NCI-H2227 treated with DMSO at 0.1 percent for 48 hours (cell line): ENCODE measurements at places on chromosomes 3 and 15.

DNA sequence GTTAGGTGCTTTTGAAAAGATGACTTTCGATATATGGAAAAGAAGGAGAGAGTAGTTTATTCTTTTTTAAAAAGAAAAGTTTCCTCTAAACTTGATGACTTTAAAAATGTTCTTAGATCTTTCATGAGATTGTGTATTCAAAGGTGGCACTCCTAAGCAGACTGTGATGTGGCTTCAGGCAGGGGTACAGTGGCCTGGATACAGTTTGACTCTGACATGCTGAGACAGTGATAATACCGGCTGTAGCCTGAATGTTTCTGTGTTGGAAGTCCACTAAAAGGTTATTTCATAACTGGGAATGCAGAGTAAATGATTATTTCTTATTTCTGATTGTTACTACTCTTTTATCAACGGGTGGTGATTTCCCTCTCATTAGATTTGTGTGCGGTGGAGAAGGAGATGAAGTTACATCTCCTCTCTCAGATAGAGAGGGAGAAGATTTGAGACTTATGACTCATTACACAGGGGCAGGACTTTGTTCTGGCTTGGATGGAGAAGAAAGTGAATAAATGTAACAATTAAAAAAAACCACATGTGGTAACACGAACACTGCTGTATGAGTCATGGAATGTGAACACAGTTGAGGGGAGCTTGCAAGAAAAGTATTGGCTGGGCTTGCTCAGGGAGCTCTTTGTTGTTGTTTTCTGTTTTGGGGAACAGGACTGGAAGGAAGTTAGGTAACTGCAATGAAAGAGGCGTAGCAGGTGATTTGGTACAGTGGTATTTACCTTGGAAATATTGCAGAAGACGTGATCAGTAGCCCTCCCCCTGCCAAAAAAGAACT, 21.6 kb downstream of the SPTSSB start:
- no peak for DNase-seq

DNA sequence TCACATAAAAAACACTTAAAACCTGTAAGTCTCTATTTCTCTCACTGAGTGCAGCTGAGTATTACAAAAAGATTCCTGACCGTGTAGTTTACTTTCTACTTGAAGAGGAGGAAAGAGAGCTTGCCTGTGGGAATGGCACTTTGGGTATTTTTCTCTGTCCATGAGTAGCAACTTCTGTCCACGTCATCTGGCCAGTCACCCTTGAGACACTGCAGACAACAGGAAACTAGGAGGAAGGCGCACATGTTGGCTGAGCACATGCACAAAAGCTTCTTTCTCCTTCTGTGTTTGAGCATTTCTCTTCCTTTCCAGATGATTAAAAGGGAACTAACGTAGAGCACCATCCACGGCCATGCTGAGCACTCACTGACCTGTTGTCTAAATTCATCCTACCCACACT, 19.7 kb downstream of the STARD5 start:
- DNase-seq: no peak

DNA sequence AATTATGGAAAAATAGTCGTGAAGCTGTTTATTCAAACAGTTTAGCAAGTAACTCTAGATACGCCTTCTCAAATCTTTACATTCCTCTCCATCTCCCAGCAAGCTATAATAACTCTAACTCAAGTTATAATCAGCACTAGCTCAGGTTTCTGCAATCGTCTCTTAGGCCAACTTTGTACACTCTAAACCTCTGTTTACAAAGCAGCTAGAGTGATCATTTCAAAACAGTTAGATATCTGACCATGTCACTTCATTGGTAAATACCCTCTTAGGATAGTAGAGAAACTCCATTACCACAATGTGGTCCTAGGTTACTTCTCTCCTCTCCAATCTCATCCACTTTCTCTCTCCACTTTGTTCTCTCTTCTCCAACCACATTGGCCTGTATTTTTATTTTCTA, 31.2 kb downstream of the PLOD2 start:
- no peak for DNase-seq

- DNase-seq: peak; percentile 8
These were observed 160.7 kb downstream of the PDE8A start for GRCh38 chr15:85142312-85142711.

GRCh38 chr15:81303244-81304225, 20.4 kb downstream of the STARD5 start:
- DNase-seq: no peak
